Activated naive CD4-positive, alpha-beta T cell (primary cell): ENCODE measurements at places on chromosomes 6 and 20.

DNA sequence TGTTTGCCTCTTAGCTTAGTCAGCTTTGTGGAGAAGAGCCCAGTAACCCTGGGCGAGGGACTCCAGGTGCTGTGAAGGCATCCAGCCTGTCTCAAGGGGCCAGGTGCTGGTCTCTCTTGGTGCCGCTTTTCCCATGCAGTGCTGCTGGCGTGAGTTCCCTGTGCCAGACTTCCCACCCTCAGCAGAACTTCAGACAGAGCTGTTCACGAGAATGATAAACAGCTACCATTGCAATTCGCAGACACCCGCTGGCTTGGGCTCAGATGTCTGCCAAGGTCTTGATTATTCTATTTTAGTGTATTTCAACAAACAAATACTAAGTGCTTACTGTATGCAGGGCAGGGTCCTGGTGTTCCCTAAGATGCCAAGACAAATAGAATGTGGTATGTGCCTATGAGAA is 57.7 kb downstream of the RNF217 start:
- DNase-seq, result no peak

GRCh38 chr20:37406010-37406998 is 60.4 kb downstream of the SRC start:
- no peak for DNase-seq

GRCh38 chr6:52104979-52105378 is 17.6 kb upstream of the PKHD1 start:
- no peak for DNase-seq

DNA sequence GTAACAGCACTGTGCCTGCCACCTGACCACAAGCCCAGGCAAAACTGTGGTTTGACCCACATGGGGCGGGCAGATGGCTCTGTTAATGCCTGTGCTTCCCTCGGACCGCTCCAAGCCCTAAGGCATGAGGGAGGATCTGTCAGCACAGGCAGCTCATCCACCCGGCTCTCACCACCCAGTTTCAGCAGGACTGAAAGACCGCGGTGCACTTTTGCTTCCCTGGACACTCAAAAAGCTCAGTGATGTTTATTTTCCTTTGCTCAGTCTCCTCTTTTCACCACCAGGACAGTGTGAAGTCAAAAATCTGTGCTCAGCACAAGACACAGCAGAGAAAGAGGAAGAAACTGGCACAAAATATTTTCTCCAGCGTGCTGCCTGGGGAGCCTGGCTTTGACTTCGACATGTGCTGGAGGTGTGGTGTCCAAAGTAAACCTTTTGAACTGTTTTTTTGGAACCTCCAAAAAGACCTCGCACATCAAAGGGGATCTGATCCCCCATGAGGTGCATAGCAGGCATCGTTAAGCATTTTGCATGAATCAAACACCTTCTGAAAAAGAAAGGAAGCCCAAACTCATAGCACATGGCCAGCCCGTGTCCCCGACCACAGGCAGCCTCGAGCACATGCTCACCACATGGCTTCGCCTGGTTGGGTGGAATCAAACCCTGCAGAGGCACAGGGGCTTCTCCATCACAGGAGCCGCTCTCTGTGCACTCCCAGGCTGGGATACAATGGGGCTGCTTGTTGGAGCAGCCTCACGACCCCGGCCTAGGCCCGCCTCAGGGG is 441.7 kb upstream of the JARID2 start:
- no peak for DNase-seq

- DNase-seq, result no peak
These were observed 273.0 kb upstream of the TAB2 start for GRCh38 chr6:149044528-149044927.

- DNase-seq, result no peak
These were observed 10.3 kb upstream of the MAS1 start for GRCh38 chr6:159880412-159880975.

- no peak for DNase-seq
These were observed 41.1 kb downstream of the ROS1 start for GRCh38 chr6:117384659-117385058.

GRCh38 chr20:64063389-64064144 is 569 bp downstream of the TCEA2 start:
- DNase-seq, result no peak

GRCh38 chr20:10419550-10420133 is 14.4 kb downstream of the MKKS start:
- DNase-seq, result no peak

DNA sequence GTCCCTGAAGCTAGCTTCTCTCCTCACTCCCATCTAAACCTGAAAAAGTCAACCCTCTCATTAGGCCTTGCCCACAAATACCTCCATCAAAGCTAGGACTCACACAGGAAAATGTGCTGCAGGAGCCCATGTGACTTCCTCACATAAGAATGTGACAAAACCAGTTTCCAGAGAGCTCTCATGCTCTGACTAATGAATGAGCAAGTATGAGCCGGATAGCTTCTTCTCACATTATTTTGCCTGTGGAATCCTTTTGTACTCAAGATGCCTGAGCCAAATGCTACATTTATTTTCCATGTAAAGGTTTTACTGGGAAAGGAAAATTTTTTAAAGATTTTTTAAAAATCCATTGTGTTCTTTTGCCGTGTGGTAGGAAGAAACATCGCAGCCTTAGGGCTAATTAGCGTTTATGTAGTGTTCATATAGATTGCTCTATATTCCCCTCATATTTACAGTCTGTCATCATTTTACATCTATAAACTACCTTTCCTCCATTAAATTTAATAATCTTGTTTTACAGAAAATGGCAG is 68.6 kb upstream of the CCN6 start:
- DNase-seq, result no peak

GRCh38 chr20:9236458-9236857 is 167.6 kb downstream of the PLCB4 start:
- no peak for DNase-seq

GRCh38 chr20:61835301-61835700 is 230.4 kb downstream of the TAF4 start:
- DNase-seq, result no peak

GRCh38 chr6:44475417-44475778 is 87.9 kb downstream of the CDC5L start:
- DNase-seq, result no peak

DNA sequence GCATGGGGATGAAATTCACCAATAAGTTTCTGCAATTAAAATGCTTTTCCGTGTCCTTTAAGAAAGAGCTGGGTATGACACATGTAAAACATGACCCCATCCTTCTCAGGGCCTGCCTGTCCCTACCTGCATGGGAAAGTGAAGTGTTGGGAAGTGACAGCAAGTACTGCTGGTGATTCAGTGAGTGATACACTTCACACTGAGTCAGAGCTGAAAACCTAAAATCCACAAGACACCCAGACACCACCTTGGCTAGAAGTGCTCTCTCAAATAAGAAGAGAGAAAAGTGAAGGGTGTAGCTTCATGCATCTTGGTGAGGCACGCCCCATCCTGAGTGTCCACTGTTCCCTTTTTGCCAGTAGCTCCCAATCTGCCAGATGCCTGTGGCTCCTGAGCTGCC is 3.3 kb downstream of the RAB22A start:
- DNase-seq, result no peak

- DNase-seq, result no peak
These were observed 20.5 kb downstream of the BPIFB4 start for GRCh38 chr20:33099843-33100538.

GRCh38 chr6:56842686-56843475 is 112.0 kb upstream of the BEND6 start:
- DNase-seq, result no peak

- no peak for DNase-seq
These were observed 32.8 kb upstream of the SCGN start for GRCh38 chr6:25619217-25619616.

GRCh38 chr6:133779916-133780695 is 108.8 kb upstream of the TCF21 start:
- DNase-seq, result no peak

- DNase-seq, result no peak
These were observed 591 bp downstream of the IBTK start for GRCh38 chr6:82246802-82247504.

GRCh38 chr6:9064156-9064555 is 628.8 kb upstream of the SLC35B3 start:
- DNase-seq, result no peak

DNA sequence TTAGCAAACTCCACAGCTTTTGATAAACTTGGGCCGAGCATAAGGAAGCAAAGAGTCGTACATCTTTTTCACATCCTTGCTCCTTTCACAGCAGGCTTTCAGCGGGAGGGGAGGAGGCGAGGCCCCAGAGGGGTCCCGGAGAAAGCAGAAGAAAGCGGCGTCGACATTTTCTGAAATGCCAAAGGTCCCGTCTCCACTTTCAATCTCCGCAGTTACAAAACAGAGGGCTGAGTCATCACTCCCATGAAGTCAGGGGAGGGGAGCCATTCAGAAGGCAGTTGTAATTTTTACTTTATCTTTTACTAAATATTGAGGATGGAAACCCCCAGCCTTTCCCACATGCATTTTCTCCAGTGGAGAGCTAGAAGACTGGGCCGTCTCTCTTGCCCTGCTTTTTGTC is 174.2 kb upstream of the THBS2 start:
- no peak for DNase-seq

- DNase-seq, result no peak
These were observed 57.1 kb downstream of the HLA-A start for GRCh38 chr6:29999416-29999815.
